Activated T-helper 1 cell treated with anti-CD3 and anti-CD28 coated beads, Interleukin-2, amount 50 U/mL, for 16 hours (primary cell): ENCODE measurements at places on chromosomes 5 and 9.

DNA sequence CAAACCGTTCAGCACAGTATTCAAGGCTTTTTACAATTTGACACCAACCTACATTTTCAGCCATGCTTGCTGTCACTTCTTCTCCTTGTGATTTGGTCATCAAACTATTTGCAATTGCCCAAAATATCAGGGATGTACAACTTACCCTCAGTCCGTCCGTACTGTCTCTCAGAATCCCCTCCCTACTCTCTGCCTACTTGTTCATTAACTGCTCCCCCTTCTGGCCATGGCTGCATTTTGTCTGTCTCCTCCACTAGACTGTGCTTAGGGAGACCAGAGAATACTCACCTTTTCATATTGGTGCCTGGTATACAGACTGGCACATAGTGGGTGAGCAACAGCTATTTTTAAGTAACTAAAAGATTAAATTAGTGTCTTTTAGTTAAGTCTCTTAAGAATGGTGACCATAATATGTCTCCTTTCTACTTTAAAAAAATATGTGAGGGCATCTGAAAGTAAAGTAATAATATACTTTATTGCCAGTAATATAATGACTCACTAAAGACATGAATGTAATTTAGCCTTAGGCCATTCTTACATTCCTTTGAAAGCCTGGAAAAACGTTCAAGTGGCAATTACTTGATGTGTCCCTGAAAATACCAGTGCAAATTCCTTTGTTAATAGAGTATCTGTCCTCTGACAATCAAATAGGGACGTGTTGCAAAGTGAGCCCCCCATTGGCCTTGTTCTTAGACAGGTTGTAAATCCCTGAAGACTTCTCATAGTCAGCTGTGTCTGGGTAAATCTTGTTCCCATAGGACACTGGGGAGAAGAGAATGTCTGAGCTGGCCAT, 27.8 kb downstream of the PRLR start:
- DNase-seq: no peak

- DNase-seq: no peak
These were observed 674.4 kb downstream of the PTPRD start for GRCh38 chr9:9938432-9938831.

DNA sequence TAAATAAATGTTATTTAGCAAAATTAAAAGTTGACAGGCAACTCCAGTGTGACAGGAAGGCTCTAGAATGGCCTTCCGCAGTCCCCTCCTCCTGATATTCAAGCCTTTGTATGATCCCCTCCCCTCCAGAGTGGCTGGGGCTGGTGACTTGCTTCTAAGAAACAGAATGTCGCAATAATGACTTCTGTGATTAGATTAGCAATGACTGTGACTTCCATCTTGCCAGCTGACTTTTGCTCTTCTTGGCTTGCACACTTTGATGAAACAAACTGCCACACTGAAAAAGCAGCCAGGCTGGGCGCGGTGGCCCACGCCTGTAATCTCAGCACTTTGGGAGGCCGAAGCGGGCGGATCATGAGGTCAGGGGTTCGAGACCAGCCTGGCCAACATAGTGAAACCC, 106.5 kb upstream of the LARP1 start:
- no peak for DNase-seq

GRCh38 chr5:60101573-60101972, 208.0 kb upstream of the PDE4D start:
- DNase-seq: no peak

- no peak for DNase-seq
These were observed 337.0 kb downstream of the TRPM3 start for GRCh38 chr9:70784456-70784855.

DNA sequence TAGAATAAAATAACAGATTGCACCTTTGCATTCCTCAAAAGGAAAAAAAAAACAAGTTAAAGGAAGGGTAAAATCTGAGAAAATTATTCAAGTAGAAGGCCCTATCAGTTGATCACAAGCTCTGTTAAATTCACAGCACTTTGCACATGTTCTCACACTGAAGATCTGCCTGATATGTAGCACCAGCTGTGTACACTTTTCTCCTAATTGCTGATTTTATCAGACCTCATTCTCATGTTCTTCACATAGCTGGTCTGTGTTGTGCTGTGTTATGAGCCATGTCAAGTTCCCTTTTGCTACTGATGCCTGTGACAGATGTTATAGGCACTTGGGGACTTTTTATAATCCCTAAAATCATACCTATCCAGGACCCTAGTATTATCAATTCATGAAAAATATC, 390.4 kb upstream of the PRR16 start:
- DNase-seq: no peak

GRCh38 chr5:151905557-151905961, 19.1 kb downstream of the GLRA1 start:
- DNase-seq: no peak

DNA sequence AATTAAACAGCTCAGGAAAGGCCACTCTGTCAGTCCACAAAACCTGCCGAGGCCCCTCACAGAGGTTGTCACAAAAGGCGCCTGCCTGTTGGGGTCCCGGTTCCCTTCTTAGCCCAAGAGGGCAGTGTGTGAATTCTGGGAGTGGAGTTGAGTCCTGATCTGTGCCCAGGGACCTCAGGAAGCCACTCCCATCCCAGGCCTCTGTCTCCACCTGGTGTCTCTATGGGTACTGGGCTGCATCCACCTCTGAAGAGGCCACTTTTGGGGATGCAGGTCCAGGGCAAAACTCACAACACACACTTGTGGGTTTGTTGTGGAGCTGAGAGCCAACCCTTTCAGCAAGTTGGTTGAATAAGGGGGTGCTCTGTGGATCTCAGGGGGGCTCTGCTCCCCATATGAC, 74.3 kb upstream of the STXBP1 start:
- no peak for DNase-seq

DNA sequence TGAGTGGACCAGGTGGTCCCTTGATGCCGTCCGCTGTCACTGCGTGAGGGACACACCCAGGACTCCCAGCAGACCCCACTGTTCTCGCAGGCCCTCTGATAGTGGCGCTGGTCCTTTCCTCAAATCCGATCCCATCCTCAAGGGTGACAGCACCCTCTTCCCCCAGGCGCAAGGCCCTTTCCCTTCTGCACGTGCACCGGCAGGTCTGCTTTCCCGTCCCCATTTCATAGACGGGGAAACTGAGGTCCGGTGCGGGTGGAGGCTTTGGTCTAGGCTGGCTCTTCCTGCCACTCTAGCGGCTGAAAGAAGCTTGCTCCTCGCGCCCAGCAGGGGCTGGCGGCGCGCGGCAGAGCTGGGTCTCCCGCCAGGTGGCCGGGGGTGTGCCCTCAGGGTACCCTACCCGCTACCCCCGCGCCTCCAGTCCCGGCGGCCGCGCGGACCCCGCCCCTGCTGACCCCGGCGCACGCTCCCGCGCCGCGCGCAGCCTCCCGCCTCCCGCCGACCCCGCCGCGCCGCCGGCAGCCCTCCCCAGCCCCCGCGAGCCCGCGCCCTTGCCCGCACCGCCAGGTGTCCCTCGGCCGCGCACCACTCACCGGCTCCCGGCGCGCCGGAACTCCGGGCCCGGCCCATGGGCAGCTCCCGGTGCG, 453 bp downstream of the RASGEF1C start:
- no peak for DNase-seq

GRCh38 chr5:172543484-172544298, 89.4 kb upstream of the SH3PXD2B start:
- no peak for DNase-seq

DNA sequence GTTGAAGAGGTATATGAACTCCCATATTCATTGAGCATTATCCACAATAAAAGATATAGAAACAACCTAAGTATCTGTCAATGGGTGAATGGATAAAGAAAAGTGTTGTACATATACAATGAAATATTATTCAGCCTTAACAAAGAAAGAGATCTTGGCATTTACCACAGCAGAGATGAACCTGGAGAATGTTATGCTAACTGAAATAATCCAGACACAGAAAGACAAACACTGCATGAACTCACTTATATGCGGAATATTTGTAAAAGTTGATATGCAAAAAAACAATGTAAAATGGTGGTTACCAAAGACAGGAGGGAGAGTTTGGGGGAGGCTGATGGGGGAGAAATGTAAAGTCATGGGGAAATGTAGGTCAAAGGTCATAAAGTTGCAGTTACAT, 278.7 kb downstream of the ZNF608 start:
- DNase-seq: no peak

DNA sequence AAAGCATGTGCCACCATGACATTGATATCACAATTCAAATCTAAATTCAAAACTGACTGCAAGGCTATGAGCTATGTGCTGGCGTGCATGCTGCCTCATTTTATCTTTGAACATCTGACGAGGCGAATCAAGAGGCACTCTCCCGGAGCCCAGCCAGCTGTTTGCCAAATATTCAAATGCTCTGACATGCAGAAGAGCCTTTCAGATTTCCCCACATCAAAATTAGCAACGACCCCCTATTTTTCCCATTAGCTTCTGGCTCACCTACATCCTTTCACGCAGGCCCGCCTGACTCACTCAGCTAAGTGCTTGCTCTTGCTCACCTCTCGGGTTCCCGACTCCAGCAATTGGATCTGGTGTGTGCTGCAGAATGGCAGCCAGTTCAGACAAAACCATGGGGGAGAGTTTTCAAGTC, 159.0 kb downstream of the NR2F1-AS1 start:
- no peak for DNase-seq

DNA sequence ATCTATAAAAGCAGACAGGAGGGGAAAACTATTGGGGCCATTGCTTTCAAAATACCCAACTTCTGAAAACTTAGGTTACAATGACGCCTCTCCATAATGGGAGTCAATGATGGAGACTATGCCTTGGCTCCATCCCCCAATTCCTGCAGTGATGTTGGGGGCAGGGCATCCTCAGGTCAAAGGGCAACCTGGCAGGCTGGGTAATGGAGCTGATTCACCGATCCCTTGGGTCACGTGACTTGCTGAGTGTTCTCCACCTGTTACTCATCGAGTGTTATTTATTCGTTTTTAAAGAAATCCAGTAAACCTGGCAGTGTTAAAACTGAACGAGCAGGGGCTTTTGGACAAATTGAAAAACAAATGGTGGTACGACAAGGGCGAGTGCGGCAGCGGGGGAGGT, 244.4 kb downstream of the FAM114A2 start:
- no peak for DNase-seq

DNA sequence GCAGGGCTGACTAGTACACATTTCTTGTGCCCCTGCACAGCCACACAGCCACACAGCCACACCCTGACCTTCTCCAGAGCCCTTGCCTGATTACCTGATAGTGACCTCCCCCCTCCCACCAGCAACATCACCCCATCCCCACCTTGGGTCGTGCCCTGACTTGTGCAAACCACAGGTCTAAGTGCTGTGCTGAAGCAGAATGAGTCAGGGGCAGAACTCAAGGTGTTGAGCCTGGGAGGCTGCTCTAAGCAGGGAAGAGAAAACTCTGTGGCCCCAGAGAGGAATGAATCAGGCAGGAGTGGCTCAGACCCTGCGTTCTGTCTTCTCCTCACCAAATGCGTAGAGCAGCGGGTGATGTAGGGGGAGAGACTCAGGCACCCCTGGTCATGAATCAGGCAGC, 24.3 kb upstream of the FAT2 start:
- DNase-seq: no peak

GRCh38 chr5:126508962-126509279, 85.7 kb downstream of the GRAMD2B start:
- no peak for DNase-seq

DNA sequence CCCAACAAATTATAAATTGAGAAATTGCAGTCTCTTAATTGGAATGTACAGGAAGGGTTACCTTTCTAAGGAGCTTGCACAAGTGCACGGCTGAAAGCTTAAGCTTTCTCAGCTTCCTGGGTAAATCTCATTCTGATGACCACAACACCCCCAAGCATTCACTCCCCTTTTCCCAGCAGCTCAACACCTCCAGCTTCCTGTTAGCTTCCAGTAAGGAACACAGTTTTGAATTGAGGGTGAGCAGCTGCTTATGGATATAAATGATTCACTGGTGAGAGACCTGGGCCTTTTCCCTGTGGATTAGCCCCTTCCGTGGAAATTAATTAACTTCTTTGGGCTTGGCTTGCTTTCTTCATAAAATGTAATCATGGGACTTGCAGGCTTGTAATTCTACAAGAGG, 101.2 kb downstream of the SLC28A3 start:
- DNase-seq: no peak

DNA sequence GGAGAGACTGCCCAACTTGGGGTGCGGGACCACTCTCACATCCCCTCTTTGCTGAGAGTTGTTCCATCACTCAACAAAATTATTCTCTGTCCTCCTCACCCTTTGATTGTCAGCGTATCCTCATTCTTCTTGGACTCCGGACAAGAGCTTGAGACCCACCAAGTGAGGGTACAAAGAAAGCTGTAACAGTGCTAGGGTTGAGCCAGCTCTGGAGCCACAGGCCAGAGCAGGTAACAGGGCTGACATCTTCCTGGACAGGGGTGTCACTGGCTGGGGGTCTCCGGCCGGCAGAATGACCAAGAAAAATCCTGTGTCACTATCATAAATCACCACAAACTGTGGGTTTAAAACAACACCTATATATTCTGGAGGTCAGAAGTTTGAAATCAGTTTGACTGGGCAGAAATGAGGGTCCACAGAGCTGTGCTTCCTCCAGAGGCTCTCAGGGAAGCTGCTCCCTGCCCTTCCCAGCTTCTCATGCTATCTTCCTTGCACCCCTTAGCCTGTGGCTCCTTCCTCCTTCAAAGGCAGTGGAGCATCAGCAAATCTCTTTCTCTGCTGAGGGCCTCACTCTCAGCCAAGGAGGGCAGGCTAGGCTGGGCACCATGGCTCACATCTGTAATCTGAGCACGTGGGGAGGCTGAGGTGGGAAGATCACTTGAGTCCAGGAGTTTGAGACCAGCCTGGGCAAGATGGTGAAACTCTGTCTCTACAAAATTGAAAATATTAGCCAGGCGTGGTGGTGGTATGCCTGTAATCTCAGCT, 4.1 kb upstream of the BBLN start:
- no peak for DNase-seq

DNA sequence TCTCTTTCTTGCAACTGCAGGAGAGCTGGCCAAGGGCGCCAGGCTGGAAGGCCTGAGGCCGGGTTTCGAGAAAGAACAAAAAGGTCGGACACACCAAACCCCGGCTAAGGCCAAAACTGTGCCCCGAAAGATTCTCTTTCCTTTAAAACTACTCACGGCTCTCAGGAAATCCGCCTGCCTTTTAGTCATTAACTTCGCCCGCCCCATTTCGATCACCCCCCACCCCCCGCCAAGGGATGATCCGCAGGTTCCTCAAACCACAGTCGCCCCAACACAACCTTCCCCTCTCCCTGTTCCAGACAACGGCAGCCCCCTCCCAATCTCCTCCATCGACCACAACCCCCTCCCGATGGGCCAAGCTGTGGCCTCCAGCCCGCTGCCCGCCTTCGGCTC, 536 bp downstream of the FEM1C start:
- peak; percentile 19 for DNase-seq

DNA sequence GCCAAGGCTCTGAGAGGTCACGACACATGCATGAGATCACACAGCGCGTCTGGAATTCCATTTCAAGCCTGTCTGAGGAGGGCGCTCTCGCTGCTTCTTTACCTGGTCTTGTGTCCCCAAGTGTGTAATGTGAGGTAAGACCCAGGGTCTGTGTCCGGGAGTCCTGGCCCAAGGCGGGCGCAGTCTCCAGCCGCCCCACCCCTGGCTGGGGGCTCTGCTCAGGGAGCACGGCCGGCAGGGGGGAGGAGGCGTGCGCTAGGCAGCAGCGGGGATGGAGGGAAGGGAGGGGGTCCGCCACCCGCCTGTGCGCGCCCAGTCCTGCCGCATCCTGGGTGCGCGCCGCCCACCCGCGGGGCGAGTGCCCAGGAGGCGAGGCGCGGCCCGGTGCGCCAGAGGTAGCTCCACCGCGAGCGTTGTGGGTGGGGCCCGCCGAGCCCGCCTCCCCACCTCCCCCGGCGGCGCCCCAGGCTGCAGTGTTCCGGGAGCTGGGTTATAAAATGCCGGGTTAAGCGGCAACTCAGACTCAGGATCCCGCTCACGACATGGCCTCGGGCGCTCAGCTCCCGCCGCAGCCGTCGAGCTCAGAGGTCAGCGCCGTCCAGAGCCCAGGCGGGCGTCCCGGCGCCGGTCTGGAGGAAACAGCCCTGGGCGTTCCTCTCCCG, at the start of gene CCNI2:
TSS of gene CCNI2 (plus strand) at position 473 of the 662 bp plus-strand sequence. CDS start at position 543, 70 bp downstream.
- peak; percentile 60 for DNase-seq
